ENCODE measurements at places on chromosomes 12 and 14.
A peak's percentile ranks its signal among the peaks of the same experiment; 100 is the strongest.

- no peak for DNase-seq
These were observed 73.0 kb downstream of the DIO3 start for GRCh38 chr14:101634202-101634849.

- no peak for DNase-seq
These were observed at the start of gene PMEL for GRCh38 chr12:55965941-55966407. Gene PMEL, minus strand, starts transcription at chr12:55966042. Its CDS starts 31 bp downstream, at chr12:55966011.

GRCh38 chr12:12432364-12432763 lies 75.5 kb downstream of the BORCS5 start:
- no peak for DNase-seq

- no peak for DNase-seq
These were observed 79.3 kb downstream of the SSPN start for GRCh38 chr12:26274441-26275312.

- DNase-seq, result no peak
These were observed 567.3 kb downstream of the SLC16A7 start for GRCh38 chr12:60162988-60163720.

GRCh38 chr12:49264466-49264872 lies 413 bp upstream of the TUBA1C start:
- peak; percentile 44 for DNase-seq

- DNase-seq, result no peak
These were observed 54.1 kb downstream of the GRIP1 start for GRCh38 chr12:66624806-66625205.

GRCh38 chr12:46219877-46220655 lies 48.8 kb downstream of the SLC38A1 start:
- DNase-seq, result no peak

DNA sequence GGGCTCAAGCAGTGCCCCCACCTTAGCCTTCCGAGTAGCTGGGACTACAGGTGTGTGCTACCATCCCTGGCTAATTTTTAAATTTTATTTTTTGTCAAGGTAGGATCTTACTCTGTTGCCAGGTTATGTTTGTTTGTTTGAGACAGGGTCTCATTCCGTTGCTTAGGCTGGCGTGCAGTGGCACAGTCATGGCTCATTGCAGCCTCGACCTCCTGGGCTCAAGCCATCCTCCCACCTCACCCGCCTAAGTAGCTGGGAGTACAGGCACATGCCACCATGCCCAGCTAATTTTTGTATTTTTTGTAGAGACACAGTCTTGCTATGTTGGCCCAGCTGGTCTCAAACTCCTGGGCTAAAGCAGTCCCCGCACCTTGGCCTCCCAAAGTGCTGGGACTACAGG lies 83.3 kb upstream of the KCNH3 start:
- DNase-seq, result no peak

DNA sequence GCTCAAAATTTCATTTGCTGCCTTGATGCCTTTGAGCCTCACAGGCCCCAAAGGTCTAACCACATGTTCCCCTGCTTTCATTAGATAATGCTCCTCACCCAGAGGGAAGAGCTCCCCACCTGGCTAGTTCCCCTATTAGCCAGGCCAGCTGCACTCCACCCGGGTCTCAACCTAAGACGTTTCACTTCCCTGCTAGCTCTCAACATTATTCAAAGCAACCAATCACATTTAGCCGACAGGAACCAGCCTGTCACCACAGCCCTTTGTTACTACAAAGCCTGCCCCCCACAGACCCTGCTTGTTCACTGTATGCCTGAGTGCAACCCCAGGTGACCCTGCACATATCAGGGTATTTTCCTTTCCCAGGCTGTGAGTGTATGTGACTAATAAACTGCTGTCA lies 78.6 kb downstream of the SLC15A5 start:
- no peak for DNase-seq

- DNase-seq, result no peak
These were observed 453.7 kb upstream of the RGS6 start for GRCh38 chr14:71478542-71478941.

GRCh38 chr14:101471723-101472517 lies 89.4 kb upstream of the DIO3 start:
- DNase-seq, result no peak

- no peak for DNase-seq
These were observed 375.5 kb downstream of the ALG10 start for GRCh38 chr12:34397591-34398365.

DNA sequence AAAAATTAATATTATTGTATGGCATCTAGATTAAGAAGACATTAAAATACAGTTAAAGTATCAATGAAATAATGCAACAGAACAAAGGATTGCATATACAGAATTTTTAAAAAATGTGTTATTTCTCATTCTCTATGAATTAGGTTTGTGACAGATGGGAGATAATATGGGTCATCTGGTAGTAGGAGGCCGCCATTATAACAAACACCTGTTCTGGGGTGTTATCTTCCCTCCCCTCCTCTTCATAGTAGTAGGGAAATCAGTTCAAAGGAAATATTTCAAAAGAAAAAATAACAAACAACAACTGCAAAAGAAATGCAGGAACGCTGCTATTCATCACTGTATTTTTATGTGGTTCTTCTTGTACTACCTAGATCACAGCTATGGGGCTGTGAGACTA lies 187.0 kb upstream of the ATP2B1 start:
- DNase-seq, result no peak
